ENCODE measurements at places on chromosomes 7 and 10.

GRCh38 chr7:104352736-104353135 lies 24.3 kb downstream of the LHFPL3 start:
- no peak for DNase-seq

DNA sequence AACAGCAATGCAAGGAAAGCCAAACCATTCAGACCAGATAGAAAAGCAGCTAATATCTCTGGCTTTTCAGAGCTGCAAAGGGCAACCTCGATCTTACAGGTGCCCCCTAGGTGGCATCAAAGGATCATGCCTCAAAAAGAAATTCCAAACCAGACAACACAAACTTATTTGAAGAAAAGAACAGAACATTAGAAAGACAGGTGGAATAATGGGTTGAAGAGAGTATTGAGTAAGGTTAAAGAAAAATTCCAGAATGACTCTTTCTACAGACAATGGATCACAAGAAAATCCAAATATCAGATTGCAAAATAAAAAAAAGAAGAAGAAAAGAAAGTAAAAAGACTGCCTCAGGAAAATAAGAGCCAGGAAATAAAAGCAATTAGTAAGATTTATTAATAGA lies 213.7 kb downstream of the ELMO1 start:
- DNase-seq: no peak

DNA sequence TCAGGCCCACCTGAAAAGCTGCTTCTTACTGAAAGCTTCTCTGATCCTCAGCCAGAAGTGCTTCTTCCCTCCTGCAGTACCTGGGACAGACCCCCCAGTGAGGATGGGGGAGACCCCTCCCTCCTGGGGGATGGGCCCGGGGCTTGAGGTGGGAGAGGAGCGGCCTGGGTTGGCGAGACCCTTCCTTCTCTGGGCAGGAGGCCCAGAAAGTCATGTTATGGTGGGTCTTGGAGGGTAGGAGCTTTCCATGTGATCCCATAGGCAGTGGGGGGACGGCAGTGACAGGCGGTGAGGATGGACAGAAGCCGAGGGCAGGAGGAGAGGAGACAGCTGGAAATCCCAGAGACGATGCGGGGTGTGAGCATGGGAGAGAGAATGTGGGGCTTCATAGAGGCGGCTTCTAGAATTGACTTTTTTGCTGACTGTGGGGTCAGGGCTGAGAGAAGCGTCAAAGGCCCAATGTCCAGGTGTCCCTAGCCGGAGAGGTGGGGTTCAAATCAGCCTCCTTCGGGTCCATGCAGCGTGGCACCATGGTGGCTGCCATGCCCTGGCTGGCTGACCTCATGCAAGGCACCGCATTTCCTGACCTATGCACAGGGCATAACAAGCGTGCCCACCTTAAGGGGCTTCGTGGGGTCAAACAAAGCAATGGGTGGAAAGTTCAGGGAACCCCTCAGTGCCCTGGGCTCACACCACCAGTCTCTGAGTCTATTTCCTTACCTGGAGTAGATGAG lies 154.0 kb downstream of the UBE2H start:
- no peak for DNase-seq

- no peak for DNase-seq
Observed at GRCh38 chr10:76961841-76962240, 675.8 kb downstream of the KCNMA1 start.

DNA sequence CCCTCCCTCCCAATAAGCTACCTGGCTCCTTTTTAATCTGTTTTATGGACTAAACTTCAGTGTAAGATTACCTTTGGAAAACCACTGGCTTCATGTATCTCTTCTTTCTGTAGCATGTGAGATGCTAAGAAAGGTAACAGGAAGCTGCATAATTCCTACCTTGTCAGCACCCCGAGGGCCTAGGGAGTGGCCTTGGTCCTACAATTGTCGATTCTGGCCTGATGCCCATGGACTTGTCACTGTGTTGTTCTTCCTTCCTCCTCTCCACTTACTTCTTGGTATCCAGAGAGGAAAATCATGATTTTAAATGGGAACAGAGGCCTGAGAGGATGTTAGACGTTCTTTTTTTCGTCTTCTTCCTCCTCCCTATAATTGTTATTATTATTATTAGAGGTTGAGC lies 42.9 kb upstream of the PDZD8 start:
- DNase-seq: no peak

DNA sequence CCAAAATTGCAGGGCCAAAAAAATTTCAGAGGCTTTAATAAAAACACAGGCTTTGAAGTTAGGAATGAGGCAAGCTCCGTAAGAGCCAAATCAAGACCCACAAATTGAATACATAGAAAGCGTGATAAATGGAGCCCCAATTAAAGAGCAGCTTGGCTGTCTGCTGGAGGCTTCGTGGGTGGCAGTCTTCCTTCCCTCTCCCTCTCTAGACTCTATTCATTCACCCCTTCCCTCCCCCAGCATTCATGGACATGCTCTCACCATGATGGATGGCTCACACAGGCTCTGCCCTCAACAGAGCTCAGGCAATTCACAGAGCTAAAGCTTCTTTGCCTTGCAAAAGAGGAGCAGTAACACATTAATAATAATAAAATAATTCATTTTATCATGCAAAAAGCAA lies 214.1 kb downstream of the HERPUD2 start:
- DNase-seq: no peak

DNA sequence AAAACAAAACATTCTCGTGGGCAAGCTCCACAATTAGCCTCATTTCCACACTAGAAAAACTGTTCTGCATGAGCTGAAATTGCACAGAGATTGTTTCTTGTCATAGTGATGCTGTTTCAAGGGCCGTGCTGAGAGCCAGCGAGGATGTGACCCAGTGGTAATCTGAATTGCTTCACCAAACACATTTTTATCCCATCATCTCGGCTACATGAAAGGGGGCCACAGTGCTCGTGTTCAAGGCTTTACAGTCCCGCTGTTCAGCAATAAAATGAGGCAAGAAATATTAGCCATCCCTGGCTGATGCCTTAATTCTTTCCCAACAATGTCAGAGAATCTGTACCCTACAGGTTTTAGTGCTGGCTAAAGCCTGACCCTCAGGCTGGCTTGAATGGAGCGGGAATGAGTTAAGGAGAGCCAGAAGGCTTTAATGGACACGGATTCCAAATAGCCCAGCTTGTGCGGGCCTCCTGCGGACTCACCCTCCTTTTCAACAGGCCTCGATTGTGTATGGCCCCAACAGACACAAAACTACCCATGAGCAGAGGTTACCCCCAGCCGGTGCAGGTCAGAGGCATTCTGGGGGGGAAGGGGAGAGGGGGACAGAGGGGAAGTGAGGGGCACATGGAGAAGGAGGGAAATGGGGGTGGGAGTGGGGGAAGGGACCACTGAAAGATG lies 2.0 kb upstream of the GDF10 start:
- no peak for DNase-seq

DNA sequence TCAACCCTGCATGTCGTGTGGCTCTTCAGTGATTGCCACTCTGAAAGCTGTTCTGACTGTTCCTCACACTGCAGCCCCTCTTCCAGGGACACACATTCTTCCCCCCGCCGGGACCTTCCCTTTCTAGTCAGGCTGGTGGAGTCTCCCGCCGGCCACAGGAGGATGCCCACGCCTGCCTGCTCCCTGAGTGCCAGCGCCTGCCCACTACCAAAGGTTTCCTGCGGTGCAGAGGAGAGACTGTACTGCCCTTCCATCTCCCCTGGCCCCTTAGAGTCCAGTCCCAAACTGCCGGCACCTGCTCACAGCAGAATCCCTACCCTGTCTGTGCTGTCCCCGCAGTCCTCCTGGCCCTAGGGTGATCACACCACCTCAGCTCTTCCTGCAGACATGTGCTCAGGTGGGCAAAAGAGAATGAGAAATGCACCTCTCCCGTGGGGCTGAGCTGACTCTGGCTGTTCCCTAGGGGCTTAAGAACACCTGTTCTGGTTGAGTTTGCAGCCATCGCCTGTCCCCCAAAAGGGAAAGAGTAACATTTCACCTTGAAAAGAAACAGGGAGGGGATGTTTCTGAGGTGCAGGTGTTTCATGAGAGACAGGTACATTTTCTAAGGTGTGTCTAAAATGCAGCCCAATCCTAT lies 1.4 kb downstream of the PODXL start:
- no peak for DNase-seq

GRCh38 chr10:114027951-114028350 lies 15.7 kb upstream of the ADRB1 start:
- DNase-seq: no peak

GRCh38 chr7:159192725-159193453 lies 48.2 kb upstream of the VIPR2 start:
- DNase-seq: no peak

DNA sequence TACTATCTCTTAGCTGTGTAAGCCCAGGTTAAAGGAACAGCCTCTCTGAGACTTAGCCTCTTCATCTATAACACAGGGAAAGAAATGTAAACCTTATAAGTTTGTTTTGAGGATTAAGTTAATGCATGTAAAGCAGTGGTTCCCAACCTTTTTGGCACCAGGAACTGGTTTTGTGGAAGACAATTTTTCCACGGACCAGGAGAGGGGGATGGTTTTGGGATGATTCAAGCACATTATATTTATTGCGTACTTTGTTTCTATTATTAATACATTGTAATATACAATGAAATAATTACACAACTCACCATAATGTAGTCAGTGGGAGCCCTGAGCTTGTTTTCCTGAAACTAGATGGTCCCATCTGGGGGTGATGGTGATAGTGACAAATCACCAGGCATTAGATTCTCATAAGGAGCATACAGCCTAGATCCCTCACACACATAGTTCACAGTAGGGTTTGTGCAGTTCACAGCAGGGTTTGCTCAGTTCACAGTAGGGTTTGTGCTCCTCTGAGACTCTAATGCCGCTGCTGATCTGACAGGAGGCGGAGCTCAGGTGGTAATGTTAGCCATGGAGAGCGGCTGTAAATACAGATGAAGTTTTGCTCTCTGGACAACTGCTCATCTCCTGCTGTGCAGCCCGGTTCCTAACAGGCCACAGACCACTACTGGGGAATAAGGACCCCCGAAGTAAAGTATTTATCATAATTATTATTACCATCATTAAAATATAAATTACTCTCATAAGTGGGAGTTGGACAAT lies 41.3 kb upstream of the ANK3 start:
- DNase-seq: no peak

GRCh38 chr10:71382757-71383156 lies 14.0 kb upstream of the CDH23 start:
- no peak for DNase-seq

DNA sequence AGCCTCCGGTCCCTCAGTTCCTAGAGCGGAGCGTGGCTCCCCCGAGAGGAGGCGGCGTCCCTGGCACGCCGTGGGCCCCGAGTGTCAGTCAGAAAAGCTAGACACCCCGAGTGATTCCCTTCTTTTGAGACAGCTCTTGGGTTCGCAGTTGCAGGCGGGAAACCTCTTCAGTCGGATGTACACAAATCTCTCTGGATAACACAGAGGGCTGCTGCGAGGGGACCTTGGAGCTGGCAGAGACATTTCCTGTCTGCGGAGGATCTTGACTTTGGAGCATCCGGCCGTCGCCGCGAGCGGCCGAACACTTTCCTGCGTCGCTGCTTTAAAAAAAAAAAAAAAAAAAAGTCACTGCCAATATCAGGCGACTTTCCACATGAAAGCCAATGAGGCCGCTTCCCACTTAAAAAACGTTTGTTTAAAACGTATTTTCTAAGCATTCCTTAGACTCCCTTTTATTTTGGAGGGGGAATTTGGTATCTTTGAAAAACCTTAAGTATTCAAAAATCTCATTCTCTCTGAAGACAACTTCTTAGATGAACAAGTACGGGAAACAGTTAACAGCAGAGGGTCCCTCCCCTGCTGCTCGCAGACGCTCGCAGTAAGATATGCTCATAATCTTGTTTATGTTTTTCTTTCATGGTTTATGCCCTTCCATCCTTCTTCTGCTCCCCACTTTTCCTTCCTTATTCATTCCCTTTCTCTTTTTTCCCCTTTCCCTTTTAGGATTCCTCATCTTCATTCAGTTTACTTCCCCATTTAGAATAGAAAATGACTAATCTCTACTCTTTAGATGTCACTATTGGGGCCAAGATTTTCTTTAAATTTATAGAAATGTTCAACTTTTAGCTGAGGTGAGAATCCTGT lies 10.0 kb downstream of the HHEX start:
- DNase-seq: no peak
